ENCODE measurements at places on chromosomes 1 and 21.
A peak's percentile ranks its signal among the peaks of the same experiment; 100 is the strongest.

DNA sequence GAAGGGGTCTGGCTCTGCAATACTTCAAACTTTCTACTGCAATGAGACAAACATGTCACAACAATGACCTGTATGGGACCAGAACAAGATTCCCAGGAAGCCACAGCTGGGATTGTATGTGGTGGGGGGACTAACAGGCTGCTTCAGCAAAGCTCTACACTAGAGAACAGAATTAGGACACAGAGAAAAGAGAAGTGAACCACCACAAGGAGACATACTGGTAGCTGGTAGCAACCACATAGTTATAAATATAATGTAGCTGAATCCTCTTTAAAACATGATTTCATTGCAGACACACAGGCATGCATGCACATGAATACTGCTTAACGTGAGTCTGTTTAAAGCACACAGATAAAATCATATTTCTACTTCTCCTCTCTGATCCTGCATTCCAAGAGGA is 3.5 kb upstream of the ILDR2 start:
- DNase-seq = no peak

DNA sequence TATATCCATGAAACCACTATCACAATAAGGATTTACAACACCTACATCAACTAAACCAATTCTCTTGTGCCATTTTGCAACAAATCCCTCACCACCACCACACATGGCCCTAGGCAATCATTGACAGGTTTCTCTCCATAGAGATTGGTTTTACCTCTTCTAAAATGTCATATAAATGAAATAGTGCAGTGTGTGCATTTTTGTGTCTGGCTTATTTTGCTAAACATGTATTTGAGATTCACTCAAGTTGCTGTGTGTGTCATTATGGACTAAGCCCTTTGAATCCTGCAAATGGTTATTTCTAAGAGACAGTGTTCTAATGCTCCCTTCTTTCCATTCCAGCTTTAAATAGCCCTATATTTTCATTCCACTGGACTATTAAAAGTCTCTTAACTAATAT is 179.7 kb upstream of the LRRC7 start:
- no peak for DNase-seq

DNA sequence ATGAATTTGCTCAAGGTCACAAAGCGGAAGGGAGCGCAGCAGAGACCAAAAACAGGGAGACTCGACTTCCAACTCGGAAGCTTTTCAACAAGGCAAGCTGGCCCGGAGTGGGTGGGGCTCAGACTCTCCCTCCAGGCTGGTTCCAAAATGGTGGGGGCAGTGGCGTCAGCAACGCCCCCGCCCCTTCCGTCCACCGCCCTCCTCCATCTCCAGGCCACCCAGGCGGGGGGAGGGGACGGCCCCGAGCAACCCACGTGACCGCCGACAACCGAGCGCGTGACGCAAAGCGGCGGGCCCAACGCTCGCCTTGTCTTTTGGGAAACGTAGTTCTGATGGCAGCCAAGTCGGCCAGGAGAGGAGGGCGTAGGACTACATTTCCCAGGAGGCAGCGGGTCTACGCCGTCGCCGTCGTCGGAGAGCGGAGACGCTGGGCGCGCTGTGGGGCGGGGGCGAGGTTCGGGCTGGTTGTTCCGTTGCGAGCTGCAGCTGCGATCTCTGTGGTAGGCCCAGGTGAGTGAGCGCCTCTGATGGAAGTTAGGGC is at the start of gene THRAP3:
THRAP3 (plus strand) TSS at position 448 of the 541 bp plus-strand sequence. CDS start 58,121 bp downstream, outside the sequence.
- peak; percentile 97 for DNase-seq

- no peak for DNase-seq
These were observed 2.4 kb downstream of the PARP1 start for GRCh38 chr1:226405411-226405988.

DNA sequence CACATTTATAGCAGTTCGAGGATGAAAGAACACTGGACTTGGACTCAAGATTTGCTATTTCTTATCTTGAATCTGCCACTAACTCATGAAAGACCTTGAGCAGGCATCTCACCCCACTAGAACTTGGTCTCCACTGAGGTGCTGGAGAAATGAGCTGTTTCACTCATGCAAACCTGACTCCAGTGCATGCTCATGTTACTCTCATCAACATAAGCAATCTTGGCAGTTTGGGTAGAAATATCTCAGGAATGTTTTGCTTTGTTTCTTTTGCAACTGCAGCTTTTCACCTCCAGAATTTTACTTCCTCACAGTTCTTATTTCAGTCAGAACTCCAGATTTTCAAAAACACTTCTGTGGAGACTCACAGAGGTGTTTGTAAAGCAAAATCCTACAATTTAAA is 46.2 kb upstream of the DAB1 start:
- no peak for DNase-seq

GRCh38 chr1:84870591-84870990 is 22.4 kb downstream of the LPAR3 start:
- no peak for DNase-seq

DNA sequence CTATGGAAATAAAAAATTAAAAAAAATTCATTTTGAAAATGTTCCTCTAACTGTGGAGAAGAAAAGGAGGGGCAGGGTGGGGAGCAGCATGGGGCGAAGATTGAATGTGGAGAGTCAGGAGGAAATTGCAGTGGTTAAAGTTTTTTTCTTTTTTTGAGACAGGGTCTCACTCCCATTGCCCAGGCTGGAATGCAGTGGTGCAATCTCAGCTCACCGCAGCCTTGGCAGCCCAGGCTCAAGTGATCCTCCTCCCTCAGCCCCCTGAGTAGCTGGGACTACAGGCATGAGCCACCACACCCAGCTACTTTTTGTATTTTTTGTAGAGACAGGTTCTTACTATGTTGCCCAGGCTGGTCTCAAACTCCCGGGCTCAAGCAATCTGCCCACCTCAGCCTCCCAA is 67.6 kb downstream of the ADSS2 start:
- DNase-seq = no peak

- DNase-seq = no peak
These were observed 88.6 kb upstream of the LYPLAL1 start for GRCh38 chr1:219085082-219085481.
